ENCODE measurements at places on chromosomes 1 and 21. TPM values are rescaled to one million over a fixed set of nuclear protein-coding genes. Genes with fewer than 3 reads are reported as not detected.
A peak's percentile ranks its signal among the peaks of the same experiment; 100 is the strongest.

DNA sequence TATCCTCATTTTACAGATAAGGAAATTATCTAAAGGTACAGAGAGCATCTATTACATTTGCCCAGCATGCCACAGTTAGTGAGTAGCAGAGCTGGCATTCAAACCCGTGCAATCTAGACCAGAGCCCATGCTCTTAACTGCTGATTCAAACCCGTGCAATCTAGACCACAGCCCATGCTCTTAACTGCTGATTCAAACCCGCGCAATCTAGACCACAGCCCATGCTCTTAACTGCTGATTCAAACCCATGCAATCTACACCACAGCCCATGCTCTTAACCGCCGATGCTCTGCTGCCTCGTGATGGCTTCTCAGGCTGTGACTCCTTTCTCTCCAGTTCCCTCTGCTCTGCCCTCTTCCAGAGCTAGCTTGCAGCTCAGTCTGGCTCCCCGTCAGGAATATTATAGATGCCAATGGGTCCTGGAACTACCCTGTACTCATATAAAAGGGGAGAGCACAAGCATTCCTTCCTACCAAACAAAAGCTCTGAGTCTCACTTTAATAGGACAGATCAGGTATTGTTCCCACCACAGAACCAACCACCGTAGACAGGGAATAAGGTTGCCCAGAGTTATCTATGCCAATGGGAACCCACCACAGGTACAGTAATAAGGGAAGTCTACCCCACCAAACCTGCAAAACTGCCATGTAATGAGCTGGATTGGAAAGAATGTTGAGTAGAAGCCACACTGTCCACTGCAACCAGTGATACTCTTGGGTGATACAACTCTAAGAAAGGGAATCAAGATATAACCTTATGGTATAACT lies 78.4 kb downstream of the SMYD3 start:
- H3K36me3 ChIP-seq = no peaks in the 10 kb centered on the region
- H3K4me1 ChIP-seq = peaks cover 28% of the 10 kb centered on the region
- no peaks in the 10 kb centered on the region for H3K27me3 ChIP-seq
- H3K4me3 ChIP-seq = no peak overlapping the region
- H3K27ac ChIP-seq = peak overlapping the region; percentile 97

GRCh38 chr1:156583821-156584622 lies 4.5 kb downstream of the TTC24 start:
- DNase-seq = peak; percentile 58
- H3K27me3 ChIP-seq = no peaks in the 10 kb centered on the region
- H3K27ac ChIP-seq = no peak overlapping the region
- no peak overlapping the region for H3K4me3 ChIP-seq
- no peaks in the 10 kb centered on the region for H3K36me3 ChIP-seq

- H3K36me3 ChIP-seq = no peaks in the 10 kb centered on the region
- H3K27ac ChIP-seq = no peak overlapping the region
- H3K4me1 ChIP-seq = no peaks in the 10 kb centered on the region
- H3K27me3 ChIP-seq = no peaks in the 10 kb centered on the region
Measured at GRCh38 chr1:115239426-115239825, 98.6 kb downstream of the NGF start.

- no peaks in the 10 kb centered on the region for H3K27me3 ChIP-seq
- peaks cover 57% of the 10 kb centered on the region for H3K4me1 ChIP-seq
- no peaks in the 10 kb centered on the region for H3K36me3 ChIP-seq
- no peak overlapping the region for H3K27ac ChIP-seq
- no peak overlapping the region for H3K4me3 ChIP-seq
Measured at GRCh38 chr1:41673378-41673777, 188.9 kb upstream of the EDN2 start.

Gene PLEKHN1
- total RNA-seq = 0.34 TPM

Gene PRAMEF8
- total RNA-seq = not detected

Gene SHE
- not detected for total RNA-seq

GRCh38 chr1:19258353-19258752 lies 6.7 kb downstream of the MRTO4 start:
- H3K4me1 ChIP-seq = peaks cover 1% of the 10 kb centered on the region
- no peak overlapping the region for H3K4me3 ChIP-seq
- H3K36me3 ChIP-seq = peaks cover 54% of the 10 kb centered on the region
- DNase-seq = no peak

- no peaks in the 10 kb centered on the region for H3K36me3 ChIP-seq
- DNase-seq = no peak
- H3K27ac ChIP-seq = no peak overlapping the region
Measured at GRCh38 chr1:193555662-193556441, 369.4 kb upstream of the B3GALT2 start.

All from SJSA1 (cell line).